ENCODE measurements at places on chromosomes 5 and 9.

- no peak for DNase-seq
These were observed 7.7 kb downstream of the CXXC5 start for GRCh38 chr5:139655727-139656271.

GRCh38 chr9:90251316-90251715 is 391.3 kb downstream of the DIRAS2 start:
- DNase-seq: no peak

DNA sequence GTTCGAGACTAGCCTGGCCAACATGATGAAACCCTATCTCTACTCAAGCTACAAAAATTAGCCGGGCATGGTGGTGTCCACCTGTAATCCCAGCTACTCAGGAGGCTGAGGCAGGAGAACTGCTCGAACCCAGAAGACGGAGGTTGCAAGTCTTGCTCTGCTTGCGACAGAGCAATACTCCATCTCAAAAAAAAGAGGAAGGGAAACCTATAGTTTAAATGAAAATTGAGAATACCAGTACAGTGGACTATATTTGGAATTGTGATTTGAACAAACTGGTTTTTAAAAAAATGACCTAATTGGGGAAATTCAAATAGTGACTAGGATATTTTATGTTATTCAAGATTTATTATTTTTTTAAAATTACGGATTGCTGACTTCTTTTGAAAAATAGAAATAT is 33.2 kb downstream of the DIAPH1 start:
- no peak for DNase-seq

DNA sequence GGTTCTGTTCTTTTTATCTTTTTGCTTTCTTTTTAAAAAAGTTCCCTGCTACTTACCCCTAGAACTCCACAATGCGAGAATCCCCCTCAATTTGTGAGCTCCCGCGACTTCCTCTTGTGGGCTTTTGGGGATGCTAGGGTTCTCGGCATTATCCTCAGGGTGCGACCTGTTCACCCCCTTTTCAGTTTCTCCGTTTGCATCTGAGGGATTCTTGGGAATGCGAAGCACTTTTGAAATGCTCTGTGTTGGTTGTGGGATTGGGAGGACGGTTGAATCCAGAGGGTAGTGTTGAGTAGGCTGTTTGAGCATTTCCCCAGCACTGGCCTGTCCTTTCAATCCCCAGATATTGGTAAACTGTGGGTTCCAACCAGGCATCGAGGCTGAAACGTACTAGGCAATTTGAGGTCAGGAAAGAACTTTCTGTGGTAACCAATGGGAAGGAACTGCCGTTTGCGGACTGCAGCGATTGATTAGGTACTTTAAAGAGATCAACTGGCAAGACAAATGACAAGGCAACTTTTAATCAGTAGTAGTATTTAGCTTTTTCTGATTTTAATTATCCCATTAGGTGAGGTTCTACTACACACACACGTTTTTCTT is 415 bp downstream of the XRCC4 start:
- no peak for DNase-seq

DNA sequence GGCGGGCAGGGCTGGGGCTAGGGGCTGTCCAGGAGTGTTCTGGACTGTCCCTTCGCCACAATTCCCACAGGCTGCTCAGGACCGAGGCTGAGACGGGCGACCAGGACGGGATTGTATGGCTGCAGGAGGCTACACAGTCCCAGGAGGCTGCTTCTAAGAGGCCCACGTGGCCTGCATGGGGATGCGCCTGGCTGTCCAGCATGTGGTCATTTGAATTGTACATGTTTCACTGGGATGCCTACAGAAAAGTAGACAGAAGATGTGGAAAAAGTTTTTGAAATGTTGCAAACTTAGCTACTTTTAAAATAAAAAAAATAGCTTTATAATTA is 32.6 kb upstream of the SPTLC1 start:
- DNase-seq: no peak

DNA sequence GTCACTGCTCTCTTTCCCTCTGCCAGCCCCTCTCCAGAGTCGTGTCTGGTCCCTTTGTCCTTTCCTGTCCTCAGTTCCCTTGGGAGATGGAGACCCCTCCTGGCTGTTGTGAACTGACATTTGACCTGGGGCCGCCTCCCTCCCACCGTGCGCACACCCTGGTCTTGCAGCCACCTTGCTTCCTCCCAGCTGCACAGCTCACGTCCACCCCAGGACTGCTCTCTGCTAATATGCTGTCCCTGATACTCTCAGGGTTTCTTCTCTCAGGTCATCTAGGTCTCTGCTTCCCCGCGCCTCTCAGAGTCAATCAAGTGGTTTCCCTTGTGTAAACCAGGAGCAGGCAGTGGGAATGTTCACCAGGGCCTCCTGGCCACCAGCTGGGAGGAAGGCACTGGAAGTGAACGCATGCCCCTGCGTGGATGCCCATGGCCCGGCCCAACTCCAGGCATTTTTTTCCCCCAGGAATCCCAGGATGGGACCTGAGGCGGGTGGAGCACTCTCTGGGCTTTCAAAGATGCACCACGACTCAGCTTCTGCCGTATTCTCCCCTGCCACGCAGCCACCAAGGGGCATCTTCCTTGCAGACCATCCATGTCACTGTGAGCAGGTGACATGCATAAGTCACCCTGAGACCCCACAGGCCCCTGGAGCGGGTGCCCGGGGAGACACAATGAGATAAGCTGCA is 142.4 kb downstream of the OLFM1 start:
- DNase-seq: no peak

DNA sequence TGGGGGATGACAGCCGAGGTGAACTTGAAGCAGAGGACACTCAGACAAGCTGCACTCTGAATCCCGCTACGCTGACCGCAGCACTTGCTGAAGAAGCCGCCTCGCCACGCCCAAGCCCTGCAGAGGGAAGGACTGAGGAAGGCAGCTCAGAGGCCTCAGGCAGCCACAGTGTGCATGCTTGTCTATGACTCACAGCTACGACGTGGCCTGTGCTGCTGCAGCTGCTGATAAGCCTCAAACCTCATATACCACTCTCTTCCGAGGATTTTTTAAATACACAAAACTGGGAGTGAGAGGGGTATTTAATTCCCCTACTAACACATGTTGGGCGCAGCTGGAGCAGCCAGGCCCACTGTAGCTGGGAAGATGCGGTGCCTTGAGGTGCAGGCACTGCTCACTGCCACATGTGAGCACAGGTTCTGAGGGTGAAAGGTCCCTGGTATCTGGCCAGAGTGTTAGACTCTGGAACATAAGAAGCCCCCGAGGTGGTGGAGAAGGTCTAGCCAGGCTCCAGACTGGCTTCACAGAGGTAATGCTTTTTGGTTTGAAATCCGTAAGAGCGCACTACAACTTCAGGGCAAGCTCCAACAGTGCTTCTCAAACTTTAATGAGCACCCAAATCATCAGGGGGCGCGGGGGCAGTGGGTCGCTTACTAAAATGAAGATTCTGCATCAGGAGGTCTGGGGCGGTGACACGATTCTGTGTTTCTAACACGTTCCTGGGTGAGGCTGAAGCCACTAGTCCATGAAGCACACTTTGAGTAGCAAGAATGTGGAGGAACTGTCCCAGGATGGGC is 196.8 kb downstream of the AUH start:
- no peak for DNase-seq

- no peak for DNase-seq
These were observed 162.3 kb downstream of the DRD1 start for GRCh38 chr5:175281714-175282113.

DNA sequence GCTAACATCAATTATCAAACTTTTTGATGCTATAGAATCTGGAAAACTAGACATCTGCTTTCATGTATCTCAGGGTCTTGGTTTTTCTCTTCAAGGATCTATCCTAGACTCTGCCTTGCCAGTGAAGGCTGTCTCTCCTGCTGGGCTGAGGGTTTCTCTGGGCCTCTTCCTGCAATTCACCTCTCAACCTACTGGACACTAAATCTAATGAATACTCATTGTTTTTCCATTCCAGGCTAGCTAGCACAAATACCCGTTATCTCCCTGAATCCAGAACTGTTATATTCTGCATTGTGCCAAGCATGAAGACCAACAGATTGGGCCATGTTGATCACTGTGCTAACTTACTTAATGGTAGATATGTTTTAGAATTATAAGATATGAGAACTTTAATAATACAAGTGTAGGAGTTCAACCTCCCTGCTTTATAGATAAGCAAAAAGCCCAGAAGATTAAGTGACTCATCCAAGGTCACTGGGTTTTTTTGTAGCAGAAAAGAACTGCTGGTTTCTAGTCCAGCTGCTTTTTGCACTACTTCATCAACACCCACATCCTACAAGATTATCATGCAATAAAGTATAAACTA is 56.5 kb upstream of the RNF38 start:
- no peak for DNase-seq

DNA sequence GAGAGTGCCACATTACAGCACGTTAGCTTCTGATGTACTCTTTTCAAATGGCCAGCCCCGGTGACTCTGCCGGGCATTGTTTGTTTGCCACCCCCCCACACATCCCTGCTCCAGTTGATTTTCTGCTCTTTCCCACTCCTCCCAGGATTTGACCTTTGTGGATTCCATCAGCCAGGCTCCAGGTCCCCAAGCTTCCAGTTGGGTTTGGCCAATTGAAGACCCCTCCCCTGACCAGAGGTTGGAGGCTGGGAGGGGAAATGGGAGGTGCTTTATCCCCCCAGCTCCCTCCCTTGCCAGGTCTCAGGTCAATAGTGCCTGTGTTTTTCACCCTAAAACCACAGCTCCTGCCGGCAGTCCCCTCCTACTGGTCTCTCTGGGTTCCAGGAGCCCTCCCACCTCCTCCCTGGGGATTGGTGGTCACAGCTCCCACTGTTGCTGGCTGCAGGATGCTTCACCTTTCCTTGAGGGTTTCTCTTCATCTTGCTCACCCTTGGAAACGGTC is 34.9 kb downstream of the IRF1 start:
- DNase-seq: no peak

- no peak for DNase-seq
These were observed 2274.1 kb downstream of the MAT2B start for GRCh38 chr5:165779505-165779904.

DNA sequence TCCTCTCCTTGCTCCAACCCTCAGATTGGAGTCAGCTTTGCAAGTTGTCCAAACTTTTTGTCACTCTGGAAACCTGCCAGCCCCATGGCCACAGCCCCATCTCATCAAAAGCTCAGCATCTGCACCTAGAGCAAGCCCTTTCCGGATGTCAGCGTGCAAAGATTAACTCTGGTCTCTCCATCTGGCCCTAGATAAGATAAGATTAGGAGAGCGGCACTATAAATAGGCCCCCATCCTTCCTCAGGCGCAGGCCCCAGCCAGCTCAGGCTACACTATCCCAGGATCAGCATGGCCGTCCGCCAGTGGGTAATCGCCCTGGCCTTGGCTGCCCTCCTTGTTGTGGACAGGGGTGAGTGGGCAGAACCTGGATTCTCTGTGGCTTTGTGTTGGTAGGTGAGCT is at the start of gene SPINK4:
SPINK4 (plus strand) TSS at position 247 of the 400 bp plus-strand sequence; CDS start at position 289, 42 bp downstream.
- no peak for DNase-seq

- DNase-seq: no peak
These were observed 2.6 kb downstream of the QSOX2 start for GRCh38 chr9:136242918-136243525.

DNA sequence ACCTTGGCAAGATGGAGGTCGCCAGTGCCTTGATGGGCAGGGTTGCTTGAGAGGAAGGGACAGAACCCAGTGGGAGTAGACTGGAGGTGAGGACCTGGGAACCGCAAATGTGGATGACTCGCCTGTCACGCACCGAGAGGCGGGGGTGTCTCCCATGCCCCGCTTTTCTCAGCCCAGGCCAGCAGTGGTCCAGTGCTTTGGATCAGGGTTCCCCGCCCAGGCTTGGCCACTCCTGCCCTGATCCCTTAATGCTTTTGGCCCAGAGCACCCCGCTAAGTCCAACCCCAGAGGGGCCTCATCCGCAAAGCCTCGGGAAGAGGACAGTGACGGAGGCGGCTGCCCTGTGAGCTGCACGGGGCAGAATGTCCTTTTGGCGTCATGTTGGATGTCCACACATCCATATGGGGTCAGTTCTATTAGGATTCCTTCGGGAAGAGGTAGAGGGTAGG is 2.4 kb downstream of the MRPS2 start:
- DNase-seq: no peak

DNA sequence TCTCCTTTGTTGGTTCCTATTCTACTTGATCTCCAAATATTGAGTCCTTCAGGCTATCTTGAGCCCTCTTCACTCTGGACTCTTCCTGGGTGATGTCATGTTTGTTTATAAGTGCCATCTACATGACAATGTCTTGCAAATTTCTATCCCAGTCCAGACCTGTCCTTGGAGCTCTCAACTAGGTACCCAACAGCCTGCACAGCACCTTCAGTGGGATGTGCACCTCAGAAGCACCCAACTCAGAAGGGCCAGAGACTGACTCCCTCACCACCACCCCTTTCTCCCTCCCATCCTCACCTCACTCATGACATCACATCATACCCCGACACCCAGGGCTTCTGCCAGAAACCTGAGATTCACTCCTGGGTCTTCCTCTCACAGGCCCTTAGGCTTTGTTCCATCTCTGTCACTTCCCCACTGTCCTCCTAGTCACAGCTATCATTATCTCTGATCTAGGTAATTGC is 14.4 kb downstream of the TXN start:
- no peak for DNase-seq

GRCh38 chr5:84715091-84715490 is 330.4 kb upstream of the EDIL3 start:
- DNase-seq: no peak

- no peak for DNase-seq
These were observed 59.2 kb upstream of the TRAF1 start for GRCh38 chr9:120985819-120986222.

DNA sequence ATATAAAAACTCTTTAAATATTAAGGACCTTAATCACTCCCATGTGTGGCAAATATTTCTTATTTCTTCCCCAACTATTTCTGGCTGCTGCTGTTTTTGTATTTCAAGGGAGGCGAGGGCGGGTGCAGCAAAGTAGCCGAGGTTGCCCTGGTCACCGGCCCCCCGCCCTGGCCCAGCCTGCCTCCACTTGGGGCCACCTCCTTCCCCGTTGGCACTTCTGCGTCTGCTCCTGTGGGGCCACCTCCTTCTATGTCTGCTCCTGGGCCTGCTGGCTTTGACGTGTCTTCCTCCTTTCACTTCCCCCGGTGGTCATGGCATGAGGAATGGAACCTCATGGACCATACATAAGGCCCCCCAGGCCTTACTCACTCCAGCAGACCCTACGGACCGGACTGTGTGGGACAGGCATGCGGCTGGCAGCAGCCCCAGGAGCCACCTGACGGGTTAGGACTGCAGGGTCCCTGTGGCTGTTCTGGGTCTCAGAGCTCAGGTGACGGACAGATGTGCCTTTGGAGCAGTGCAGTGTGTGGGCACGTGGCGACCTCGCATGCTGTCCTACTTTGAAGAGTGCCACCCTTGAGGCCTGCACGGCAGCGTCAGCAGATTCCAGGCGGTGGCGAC is 5.8 kb upstream of the ENTPD8 start:
- DNase-seq: no peak

DNA sequence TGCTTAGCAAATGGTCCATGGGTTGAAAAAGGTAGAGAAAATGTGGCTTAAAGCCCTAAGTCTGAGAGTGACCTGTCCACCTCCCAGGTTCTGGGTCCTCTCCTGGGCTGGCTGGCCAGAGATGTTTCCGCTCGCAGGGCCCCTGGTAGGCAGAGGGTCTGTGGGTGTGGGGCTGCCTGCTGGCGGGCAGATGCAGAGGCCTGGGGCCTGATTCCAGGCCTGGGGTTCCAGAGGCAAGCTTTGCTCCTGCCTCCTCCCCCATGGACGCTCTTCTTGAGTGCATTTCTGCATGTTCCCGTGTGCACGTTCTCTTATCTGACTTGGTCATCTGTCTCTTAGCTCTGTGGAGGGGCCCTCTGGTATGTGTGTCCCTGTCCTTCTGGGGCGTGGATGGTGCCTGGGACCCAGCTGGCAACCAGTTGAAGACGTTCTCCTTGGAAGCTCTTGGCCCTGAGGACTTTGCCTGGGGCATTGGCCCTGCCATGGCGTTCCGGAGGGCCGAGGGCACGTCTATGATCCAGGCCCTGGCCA is 3.8 kb downstream of the MIGA2 start:
- no peak for DNase-seq

- DNase-seq: no peak
These were observed 81.8 kb upstream of the MAP3K1 start for GRCh38 chr5:56733580-56733979.
